Stimulated activated CD4-positive, alpha-beta T cell treated with anti-CD3 and anti-CD28 coated beads, Interleukin-1b, Interleukin-23, amount 100 ng/mL, for 1 hour (primary cell): ENCODE measurements at places on chromosomes 3 and 15.

DNA sequence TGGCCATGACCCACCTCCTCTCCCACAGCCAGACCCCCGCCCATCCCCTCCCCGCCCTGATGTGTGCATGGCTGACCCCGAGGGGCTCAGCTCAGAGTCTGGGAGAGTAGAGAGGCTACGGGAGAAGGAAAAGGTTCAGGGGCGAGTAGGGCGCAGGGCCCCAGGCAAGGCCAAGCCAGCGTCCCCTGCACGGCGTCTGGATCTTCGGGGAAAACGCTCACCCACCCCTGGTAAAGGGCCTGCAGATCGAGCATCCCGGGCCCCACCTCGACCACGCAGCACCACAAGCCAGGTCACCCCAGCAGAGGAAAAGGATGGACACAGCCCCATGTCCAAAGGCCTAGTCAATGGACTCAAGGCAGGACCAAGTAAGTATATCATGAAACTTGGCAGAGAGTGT is 11.7 kb downstream of the MAP1A start:
- DNase-seq = no peak

- no peak for DNase-seq
Measured at GRCh38 chr3:192177383-192177782, 550.0 kb downstream of the FGF12 start.

DNA sequence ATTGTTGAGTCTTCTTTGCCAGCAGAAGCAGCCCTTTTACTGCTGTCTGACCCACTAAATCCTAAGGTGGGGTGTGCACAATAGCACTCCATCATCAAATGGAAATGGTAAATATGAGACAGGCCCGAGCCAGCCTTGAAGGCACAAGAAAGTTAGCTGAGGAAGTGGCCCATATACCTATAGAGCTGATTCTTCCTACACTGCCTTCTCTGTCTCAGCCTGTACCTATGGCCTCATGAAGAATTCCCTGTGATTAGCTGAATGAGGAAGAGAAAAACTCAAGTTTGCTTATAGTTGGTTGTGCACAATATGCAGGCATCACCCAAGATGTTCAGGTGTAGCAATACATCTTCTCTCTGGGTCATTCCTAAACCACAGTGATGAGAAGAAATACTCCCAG is 31.7 kb upstream of the XCR1 start:
- DNase-seq = no peak

DNA sequence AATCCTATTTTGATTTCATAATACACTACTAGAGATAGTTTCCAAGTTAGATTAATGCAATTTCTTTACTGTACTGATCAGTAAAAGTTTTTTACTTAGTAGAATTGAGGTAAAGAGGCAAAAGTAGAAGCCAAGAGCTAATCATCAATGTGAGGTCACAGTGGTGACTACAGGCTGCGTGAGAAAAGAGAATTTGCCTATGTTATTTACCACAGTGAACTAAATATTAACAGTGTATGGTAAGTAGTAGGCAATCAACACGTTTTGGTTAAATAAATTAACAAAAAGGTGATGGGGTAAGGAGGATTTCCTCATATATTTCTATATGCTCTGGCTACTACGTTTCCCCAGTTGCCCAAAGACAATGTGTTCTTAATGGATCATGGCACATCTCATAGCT is 202.2 kb upstream of the CMC1 start:
- DNase-seq = no peak

DNA sequence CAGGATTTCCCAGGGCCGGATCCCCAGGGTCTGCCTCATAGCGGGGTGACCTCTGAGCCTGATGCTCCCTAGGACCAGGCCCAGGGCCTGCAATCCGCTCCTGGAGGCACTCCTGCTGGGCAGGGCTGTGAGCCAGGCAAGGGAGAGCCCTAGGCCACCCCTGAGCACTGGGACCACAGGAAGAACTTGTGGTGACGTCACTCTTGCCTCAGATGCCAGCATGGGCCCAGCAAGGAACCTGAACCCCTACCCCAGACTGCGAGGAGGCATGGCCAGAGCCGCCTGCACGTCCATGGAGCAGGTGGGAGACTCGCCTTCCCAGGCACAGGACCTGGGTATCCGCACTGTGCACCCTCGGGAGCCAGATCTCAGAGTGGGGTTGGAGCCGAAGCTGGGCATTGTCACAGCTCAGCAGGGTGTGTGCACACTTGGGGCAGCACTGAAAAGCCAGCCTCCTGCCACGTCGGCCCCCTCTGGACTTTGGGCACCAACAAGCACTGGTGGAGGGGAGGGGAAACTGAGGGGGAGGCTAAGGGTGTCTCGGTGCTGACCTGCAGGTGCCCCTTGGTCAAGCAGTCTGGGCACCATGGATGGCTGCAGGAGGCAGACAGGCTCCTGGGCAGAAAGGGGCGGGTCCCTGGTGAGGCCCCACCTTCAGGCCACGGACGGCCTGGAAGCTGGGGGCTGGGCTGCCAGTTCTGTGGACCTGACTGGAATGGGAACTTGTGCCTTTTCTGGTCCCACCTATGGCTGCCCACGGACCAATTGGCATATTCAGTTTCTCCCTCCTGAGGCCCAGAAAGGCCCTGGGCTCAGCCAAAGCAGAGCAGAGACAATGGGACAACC is 49.3 kb downstream of the SLC6A20 start:
- DNase-seq = no peak

DNA sequence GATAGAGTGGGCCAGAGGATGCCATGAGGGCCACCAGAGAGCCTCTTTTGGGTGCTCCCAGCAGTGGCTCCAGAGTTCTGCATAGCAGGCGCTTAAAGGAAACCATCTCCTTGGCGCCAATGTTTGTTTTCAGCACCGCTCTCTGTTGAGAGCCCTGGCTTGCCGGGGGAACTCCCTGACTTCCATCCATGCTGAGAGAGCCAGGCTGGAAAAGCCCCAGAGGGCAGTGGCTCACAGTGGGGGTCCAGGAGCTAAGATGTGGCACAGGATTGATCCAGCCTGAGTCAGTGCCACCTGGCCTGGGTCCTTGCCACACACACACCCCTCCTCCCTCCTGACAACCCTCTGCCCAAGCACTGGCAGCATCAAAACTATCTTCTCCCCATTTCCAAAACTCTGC is 50.4 kb upstream of the HACD2 start:
- DNase-seq = no peak

GRCh38 chr15:41894791-41895463 is 1.1 kb upstream of the SPTBN5 start:
- no peak for DNase-seq

GRCh38 chr15:69609776-69610175 is 157.2 kb downstream of the RPLP1 start:
- DNase-seq = no peak

DNA sequence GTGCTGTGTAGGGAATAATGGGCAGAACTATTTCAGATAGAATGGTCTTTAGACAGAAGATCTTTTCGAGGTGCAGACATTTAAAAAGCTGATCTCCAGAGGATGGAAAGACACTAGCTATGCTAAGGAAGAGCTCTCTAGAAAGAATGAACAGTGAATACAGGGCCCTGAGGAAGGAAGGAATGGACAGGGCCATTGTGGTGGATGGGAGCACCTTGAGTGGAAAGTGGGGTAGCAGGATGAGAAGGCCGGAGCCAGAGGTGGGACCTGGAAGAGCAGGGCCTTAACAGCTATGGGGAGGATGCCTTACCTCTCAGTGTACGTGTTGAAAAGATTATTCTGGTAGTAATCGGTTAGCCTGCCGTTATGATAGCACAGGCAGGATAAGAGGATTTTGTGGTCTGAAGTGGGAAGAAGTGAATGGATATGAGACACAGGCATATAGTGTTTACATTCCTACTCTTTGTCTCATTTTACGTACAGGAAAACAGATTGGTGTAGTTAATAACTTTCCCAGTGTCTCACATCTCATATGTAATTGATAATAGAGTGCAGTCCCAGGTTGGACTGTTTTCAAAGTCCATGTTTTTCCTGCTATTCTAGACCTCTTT is 172.4 kb downstream of the KLHL25 start:
- DNase-seq = no peak

- DNase-seq = no peak
Measured at GRCh38 chr3:99681512-99681911, 43.1 kb downstream of the COL8A1 start.

DNA sequence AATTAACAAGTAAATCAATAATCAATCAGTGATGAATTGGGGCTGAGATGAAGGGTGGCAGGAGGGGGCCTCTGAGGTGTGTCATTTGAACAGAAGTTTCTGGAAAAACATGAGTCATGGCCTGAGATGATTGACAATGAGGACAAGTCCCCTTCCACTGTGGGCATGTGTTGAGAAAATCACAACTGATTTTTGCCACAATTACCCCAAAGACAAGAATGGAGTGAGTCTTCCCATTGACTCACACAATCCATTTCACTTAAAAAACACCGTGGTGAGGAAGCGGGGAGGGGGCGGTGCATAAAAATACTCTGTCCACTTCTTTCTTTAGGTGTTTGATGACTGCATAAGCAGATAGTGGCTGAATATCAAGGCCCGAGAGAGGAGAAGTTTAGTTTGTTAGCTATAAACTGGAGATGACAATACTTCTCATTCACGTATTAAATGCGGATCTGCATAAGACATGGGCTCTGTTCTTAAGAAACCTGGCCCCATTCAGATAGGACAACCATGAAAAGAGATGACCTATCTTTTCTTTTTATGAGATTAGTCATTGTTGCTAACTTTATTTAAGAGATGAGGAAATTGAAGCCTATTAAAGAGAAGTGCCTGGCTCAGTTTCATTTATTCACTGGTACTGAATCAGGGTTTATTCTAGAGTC is 34.7 kb downstream of the SHC4 start:
- DNase-seq = no peak

GRCh38 chr3:129593595-129594339 is 12.7 kb downstream of the PLXND1 start:
- DNase-seq = no peak

DNA sequence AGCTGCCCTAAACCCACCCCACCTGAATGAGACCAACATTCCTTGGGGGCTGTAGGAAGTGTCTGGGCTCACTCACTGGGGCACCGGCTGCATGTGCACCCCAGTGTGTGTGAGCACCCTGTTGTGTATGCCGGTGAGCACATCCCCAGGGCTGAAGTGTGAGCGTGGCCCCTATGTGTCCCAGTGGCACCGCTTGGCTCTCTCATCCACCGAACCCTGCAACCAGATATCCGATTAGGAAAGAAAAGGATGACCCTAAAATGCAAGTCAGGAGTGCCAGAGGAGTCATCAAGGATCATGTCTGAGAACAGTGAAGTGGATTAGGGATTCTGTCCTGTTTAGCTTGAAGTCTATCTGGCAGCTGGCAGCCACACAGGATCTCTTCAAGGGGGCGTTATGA is 84.0 kb upstream of the ALDH1L1 start:
- no peak for DNase-seq
